ENCODE measurements at places on chromosomes 4 and X. TPM values are rescaled to one million over a fixed set of nuclear protein-coding genes. Genes with fewer than 3 reads are reported as not detected.

- DNase-seq: no peak
These were observed 28.9 kb downstream of the MAOB start for GRCh38 chrX:43853225-43853828.

DNA sequence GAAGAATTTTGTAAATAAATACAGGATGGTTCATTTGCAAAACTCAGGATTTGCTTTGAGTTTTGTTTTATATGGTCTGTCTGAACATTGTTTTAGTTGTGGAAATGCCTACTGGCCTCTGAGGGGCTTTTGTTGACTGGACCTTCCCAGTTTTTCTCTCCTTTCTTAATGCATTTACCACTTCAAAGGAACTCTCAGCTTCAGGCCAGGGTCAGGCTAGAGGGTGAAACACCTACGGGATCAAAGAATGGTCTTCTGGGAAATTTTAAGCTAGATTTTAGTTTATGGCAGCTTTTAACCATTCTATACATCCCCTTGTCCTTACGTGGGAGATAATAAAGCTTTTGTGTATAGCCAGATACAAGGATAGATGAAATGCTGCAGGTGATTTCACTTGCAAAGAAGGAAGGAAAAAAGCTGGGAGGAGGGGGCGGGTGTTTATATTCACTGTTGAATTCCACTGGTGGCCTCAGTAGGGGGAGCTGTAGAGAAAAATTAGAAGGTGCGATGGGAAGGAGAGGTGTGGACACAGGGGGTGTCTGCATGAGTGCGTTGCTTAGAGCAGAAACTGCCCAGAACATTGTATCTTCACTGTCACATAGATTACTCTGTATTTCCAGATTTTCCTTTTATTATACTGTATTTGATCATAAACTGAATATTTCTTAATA lies 151.8 kb downstream of the TSPAN5 start:
- DNase-seq: no peak

GRCh38 chr4:121189326-121190215 lies 25.4 kb upstream of the TNIP3 start:
- no peak for DNase-seq

GRCh38 chr4:110610620-110610939 lies 12.3 kb downstream of the PITX2 start:
- no peak for DNase-seq

GRCh38 chr4:165058666-165059065 lies 5.0 kb downstream of the TRIM75 start:
- DNase-seq: no peak

DNA sequence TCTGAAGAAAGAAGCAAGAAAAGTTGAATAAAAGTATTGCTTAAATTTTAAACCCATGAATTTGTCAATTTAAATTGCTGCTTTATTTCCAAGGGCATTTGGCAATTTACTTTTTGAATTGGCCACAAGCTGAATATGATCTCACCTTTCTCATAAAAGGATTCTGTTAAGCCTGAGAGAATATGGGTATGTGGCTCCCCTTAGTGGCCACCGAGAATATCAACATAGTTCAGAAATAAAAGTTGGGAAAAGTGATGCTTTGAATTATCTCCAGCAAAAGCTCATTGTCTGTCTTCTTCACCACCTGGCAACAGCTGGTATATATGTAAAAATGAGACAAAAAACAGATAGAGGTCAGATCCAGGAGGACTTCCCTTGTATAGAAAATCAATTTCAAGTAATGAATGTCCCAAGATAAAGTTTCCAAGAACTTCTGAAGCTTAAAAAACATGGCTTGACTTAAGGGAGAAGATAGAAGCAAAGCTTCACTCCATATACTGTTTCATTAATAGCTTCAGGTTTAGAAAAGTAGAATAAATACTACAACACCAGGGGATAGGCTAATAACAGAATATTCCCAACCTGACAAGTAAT lies 290.7 kb upstream of the FAM241A start:
- DNase-seq: no peak

DNA sequence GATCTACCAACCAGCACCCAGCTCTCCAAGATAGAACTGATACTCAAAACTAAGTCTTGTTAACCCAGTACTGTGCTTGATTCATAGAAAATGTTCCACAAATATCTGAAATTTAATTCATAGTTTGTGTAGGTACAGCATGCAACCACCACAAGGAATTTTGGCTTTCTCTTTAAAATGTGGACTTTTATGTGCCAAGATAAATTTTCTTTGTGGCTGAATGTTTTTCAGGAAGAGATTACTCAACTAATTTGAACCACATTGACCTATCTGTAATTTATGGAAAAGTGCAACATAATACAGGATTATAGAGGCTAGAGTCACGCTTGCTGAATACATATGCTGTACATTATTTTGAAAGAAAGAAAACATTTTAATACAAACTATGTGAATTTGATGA lies 730.8 kb downstream of the IL1RAPL1 start:
- DNase-seq: no peak

DNA sequence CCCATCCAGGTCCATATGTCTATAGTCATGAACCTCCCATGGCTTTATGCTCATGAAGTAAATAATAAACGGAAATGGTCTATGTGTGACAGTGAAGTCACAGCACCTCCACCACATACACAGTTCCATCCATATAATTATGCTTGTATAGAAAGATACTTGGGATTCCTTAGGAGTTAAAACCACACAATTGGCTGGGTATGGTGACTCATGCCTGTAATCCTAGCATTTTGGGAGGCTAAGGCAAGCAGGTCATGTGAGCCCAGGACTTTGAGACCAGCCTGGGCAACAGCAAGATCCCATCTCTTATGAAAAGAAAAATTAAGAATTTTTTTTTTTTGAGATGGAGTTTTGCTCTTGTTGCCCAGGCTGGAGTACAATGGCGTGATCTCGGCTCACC lies 55.6 kb upstream of the RBM47 start:
- DNase-seq: no peak

DNA sequence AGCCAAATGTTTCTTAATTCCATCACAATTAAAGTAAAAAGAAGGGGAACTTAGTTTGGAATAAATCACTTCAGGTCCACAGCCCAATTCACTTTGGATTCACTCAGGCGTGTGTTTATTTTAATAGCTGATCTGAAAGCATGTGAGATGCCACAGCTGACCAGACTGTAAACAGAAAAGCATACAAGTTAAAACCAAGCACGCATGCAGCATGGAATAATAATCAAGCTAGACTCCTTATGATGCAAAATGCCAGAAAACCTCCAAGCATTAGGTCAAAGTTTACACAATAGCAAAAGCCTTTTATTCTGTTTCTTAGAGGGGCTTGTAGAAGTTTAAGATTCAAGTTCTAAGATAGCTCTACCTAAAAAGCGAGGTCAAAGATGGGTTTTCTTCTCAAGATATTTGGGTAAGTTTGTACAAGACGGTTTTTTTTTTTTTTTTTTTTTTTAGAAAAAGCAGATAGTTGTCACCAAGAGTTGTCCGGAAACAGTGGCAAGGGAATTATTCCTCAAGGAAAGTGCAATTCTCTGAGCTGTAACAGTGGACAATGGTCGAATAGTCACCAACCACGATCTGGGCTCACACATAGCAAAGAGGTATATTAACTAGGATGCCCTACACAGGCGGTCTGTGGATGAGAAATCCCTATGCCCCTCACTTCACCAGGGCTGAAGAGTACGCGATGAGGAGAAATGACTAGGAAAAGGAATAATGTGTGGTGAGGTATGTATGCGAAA lies 763 bp upstream of the PRRG1 start:
- no peak for DNase-seq

DNA sequence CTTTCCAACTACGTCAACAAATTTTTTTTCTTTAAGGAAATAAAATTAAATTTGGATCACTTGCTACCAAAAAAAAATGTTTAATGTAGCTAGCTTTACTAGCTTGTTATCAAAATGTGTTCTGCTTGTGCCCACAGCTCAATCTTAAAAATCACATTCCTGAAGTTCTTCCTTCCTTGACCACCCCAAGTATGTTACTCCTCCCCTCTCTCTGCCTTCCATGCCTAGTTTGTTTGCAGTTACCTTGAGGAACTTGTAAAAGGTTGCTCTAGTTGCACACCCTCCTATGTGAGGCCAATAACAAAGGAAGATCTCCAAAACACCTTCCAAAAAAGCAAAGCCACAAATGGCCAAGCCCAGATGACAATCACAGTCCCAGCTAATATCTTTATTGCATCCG lies 19.6 kb upstream of the TMEM184C start:
- DNase-seq: no peak

DNA sequence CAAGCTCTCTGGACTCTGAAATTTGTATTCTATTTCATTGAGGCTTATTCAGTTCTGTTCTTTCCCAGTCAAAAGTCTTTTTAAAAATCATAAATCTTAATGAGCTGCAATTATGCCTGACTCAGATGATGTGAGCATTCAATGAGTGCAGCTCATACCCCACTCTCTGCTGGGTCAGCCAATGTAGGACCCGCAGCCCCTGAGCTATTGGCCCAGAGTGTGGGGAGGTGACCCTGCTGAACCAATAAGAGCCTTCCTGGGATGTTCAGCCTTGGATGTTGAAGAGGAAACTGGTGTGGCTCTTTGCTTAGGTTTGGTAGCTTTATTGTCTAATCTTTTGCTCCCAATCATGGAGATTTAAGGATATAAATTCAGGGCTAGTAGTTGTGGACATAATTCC lies 12.1 kb upstream of the TCEAL4 start:
- no peak for DNase-seq

GRCh38 chr4:140744421-140744820 lies 11.8 kb downstream of the TBC1D9 start:
- no peak for DNase-seq

- no peak for DNase-seq
These were observed 243.9 kb upstream of the VCX3A start for GRCh38 chrX:6778544-6779503.

- DNase-seq: no peak
These were observed 5.6 kb downstream of the AMOT start for GRCh38 chrX:112835019-112835418.

DNA sequence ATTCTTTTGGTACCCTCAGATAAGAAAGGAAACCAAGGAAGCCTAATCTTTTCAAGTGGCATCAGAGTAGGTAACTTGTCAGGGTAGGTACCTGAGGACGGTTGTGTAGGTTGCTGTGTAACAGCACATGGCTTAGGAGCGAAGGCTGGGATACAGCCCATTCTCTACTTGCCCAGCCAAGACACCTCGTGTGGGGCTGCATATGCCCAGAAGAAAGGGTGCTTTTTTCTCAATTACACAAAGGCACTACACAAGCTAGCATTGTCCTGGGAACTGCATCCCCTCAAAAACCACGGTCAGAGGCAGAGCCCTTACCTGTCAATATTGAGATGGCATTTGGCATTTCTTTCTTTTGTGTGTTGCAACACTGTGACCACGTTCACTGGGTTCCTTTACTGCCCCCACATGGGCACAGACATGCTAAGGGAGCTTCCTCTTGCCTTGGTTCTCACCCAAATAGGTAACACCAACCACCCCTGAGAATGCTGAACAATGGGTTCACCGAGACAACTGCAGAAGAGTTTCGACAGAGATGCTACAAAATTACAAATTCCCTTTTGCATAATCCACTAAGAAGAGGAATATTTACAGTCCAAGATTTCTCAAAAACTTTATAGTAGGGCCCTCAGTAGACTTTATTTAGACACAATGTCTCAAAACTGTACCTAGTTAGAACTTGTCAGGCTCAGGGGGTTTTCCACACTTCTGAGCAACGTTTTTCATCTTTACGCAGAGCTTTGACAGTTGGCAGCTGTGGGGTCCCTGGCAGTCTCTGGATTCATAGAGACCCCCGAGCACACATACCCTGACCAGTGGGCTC lies 35.8 kb upstream of the TNIP3 start:
- no peak for DNase-seq

DNA sequence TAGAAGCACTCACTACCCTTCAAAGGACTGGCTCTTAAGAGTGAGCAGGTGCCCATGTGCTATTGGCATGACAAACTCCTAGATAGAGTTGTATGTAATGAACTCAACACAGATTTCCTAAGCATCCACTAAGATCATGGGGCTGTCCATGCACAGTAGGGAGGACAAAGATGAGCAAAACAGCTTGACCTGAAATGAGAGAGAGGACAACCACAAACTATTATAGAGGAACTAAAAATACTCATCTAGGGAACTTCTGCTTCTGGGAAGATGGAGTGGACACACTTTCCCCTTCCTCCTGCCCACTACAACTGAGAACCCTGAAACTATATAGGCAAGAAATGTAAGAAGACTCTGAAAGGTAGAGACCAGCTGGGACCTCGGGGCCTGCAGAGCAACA lies 20.8 kb upstream of the TMEM128 start:
- DNase-seq: no peak

The GDI1 gene
- total RNA-seq: 75.2 TPM

The NAAA gene
- 24.7 TPM for total RNA-seq

The WAS gene
- 5.2 TPM for total RNA-seq

The SLC49A3 gene
- 4.3 TPM for total RNA-seq

The TRPC3 gene
- 0.33 TPM for total RNA-seq
